ENCODE measurements at places on chromosomes 16 and 17.

GRCh38 chr17:21239680-21240368, 13.4 kb downstream of the NATD1 start:
- no peak for DNase-seq

DNA sequence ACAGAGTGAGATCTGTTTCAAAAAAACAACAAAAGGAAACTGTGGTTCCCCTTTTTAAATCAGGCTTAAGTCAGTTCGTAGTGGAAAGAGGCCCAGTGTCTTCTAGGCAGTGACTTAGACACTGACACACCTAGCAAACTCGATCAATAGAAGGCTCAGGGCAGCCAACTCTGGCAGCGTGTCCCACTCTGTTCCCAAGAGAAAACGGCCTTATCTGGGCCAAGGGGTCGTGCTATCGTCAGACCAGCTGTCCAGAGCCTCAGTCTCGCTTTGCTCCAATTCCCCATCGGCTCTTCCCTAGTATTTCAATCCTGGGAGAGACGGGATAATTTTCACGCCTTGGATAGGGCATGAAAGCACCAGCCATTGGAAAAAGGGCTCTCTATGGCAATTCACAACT, 72.9 kb downstream of the SLC5A11 start:
- DNase-seq = no peak

GRCh38 chr17:78101112-78101511, 27.4 kb downstream of the TMC6 start:
- DNase-seq = no peak

DNA sequence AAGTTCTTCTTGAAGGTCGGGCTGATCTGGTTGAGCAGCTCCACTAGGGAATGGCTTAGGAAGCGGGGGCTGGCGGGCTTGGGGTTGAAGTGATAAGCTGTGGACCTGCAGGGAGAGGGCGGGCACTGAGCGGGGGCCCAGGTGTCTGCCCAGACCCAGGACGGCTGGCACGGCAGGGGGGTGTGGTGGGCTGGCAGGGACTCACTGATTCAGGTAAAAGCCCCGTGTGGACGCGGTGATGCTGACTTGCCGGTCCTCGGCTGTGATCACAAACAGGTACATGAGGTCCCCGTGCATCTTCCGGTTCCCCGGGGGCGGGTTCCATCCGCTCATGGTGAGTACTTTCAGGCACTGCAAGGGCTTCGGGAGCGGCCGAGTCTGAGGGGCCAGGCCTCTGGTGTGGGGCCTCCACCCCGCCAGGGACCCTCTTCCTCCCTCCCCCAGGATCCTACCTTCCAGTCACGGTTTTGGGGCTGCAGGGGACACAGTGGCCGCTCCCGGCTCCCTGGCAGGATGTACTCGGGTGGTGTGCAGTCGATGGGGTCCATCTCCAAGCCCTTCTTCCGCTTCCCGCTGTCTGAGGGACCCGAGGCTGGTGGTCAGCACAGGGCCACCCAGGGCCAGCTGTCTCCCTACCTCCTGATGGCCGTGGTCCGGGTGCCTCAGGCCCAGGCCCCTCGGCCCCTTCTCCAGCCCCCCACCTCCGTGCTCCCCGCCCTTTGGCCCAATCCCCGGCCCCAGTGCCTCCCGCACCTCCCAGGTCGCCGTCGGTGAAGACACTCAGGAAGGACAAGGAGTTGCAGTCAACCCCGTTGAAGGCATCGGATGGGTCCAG, 10.2 kb downstream of the CLUH start:
- no peak for DNase-seq

GRCh38 chr17:70181376-70181775, 12.0 kb downstream of the KCNJ2 start:
- DNase-seq = no peak

GRCh38 chr16:66161942-66162341, 204.5 kb upstream of the CDH5 start:
- DNase-seq = peak; percentile 3

DNA sequence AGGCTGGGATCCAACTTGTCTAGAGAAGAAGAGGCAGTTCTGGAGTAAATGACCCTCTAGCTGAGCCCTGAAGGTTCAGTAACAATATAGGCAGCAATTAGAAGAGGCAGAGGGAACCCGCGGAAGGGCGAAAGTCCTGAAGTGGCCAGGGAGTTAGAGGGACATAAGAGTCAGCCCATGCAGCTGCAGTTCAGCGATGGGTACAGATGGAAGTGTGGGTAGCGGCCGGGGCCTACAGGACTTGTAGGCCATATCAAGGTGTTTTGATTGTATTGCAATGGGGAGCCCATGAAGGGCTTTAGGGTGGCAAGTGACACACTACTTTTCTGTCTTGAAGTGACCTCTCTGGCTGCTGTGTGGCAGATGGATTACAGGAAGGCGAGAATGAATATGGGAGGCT, 3.0 kb downstream of the ELAC2 start:
- DNase-seq = no peak

Data from activated CD4-positive, alpha-beta T cell treated with anti-CD3 and anti-CD28 coated beads for 48 hours (primary cell).